ENCODE measurements at places on chromosomes 4 and X. TPM values are rescaled to one million over a fixed set of nuclear protein-coding genes. Genes with fewer than 3 reads are reported as not detected.

IL1RAPL2 gene
- total RNA-seq = not detected

EDA2R gene
- 1.4 TPM for total RNA-seq

MAML3 gene
- total RNA-seq = 2.3 TPM

IGSF1 gene
- total RNA-seq = 2.6 TPM

STPG2 gene
- 0.43 TPM for total RNA-seq

EXOC1L gene
- not detected for total RNA-seq

CLDN34 gene
- total RNA-seq = not detected

DCAF8L1 gene
- not detected for total RNA-seq

HTT gene
- 24.2 TPM for total RNA-seq

SMARCA1 gene
- total RNA-seq = 30.2 TPM

TKTL2 gene
- total RNA-seq = not detected

PHEX gene
- 0.08 TPM for total RNA-seq

CXCL10 gene
- total RNA-seq = not detected

All from Right ventricle myocardium inferior (tissue), 1 donor.